Stimulated activated CD8-positive, alpha-beta memory T cell treated with anti-CD3 and anti-CD28 coated beads, Interleukin-7, amount 100 ng/mL, for 48 hours (primary cell): ENCODE measurements at places on chromosomes 5 and 9.

GRCh38 chr5:160629003-160629402 is 207.3 kb downstream of the PTTG1 start:
- no peak for DNase-seq

GRCh38 chr5:171610686-171611085 is 174.9 kb upstream of the SMIM23 start:
- DNase-seq = no peak

DNA sequence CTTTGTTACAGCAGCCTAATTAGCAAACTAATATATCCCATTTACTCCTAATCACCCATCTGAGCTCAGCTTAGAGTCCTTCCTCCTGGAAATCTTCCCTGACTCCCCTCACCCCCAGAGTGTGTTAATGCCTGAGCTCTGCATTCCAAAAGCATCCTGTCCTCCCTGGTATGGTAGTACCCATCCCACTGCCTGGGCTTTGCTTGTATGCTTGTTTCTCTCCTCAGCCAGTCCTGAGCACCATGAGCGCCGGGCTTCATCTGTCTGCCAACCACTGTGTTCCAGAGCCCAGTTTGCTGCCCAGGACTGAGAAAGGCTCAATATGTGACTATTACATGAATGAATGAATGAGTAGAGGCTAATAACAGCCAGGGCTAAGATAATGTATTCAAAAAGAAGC is 272.4 kb downstream of the CDK5RAP2 start:
- no peak for DNase-seq

DNA sequence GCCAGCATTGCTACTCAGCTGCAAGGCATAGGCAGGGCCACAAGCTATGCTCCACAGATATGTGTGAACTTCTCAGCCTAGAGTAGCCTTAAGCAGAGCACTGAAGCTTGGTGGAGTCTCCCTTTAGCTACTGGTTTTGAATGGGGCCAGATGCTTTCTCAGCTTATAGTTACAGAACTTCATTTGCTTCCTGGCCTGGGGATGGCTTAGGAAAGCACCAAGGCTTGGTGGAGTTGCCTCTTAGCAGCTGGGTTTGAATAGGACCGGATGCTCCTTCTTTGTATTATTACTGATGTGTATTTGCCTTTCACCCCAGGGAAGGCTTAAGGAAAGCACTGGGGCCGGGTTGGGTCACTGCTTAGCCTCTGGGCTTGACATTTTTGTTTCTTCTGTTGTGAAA is 497.8 kb upstream of the SEMA6A start:
- no peak for DNase-seq

DNA sequence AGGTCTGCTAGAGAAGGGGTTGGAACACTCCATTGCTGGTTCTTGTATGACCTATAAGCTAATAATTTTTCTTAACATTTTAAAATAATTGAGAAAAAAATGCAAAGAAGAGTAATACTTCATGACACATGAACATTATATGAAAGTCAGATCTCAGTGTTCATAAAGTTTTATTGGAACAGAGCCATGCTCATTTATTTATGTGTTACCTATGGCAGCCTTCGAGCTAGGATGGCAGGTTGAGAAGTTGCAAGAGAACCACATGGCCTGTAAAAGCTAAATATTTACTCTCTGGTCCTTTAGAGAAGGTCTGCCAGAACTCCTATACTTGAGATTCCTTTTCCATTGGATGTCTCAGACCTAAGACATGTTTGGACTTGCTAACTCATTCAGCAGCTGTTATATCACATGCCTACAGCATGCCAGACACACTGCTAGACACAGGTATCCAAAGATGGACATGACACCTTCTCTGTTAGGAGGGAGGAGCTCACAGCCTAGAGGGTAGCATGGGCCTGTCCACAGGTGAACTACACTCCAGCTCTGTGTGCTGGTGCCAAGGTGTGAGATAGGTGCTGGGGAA is 304.3 kb downstream of the ARHGAP26 start:
- no peak for DNase-seq

DNA sequence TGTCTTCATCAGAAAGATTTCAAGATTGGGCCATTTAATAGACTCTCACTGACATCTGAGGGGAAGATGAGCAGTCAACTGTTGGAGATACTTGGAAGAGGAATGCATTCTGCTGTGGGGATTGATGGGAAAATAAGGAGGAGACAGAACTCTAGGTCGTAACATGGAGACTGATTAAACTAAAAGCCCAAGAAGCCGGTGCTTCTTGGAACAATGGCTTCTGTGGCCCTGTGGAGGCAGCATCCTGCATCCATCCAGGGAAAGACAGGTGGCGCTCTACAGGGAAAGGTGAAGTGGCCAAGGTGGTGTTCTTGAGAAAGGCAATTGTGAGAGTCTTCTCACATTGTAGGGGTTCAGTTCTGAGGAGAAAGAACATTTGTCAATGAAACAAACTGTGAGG is 31.3 kb downstream of the ZFAND5 start:
- no peak for DNase-seq

DNA sequence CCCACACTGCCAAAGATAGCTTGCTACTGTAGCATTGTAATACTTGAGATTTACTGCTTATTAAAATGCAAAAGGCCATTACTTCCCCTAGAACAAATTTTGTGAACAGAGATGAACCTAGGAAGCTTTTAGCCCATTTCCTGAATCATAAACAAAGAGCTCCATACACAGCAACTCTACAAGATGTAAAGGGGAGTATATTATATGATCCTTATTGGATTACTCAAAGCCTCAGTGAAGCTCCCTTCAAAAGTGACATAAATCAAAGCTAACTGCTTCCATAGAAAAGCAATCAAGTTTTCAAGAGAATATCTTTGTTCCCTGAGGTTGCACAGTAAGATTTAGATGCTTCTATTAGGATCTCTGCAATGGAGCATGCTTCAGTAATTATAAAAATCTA is 629.8 kb downstream of the EFNA5 start:
- DNase-seq = no peak

DNA sequence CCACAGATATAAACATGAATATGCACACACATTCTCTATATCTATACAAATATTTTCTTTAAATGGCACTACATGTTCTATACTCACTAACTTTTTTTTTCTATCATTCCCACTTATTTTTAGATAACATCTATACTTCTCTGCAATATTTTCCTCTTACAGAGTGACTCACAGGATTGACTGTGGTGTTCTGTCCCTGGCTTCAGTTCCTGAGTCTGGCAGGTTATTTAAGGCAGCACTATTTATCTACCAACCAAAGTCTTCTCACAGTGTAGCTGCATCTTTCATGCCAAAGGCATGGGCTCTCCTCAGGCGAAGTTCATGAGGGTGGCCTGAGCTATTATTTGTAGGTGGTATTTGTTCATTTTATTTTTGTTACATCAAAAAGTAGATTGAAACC is 409.0 kb downstream of the PRR16 start:
- no peak for DNase-seq

GRCh38 chr5:1176473-1177391 is 24.7 kb upstream of the SLC6A19 start:
- DNase-seq = no peak
